ENCODE measurements at places on chromosomes 3 and 15.
A peak's percentile ranks its signal among the peaks of the same experiment; 100 is the strongest.

DNA sequence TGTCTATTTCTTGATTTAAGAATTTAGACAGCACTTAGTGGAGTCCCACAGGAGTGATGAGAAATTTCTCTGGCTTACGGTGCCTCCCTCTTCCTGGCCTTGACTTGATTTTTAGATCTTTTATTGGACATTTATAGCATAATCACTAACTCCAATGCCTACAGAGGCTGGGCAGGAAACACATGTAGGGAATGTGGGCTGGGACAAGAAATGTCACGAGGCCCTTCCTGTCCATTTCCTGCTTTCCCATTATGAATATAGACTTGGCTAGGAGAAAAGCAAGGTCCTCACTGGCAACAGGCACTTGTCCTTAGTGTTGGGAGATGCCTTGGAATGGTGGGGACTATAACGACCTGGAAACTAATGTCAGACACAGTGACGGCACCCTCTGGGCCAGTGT is 100.3 kb downstream of the MYLK start:
- DNase-seq, result no peak

- no peak for DNase-seq
Measured at GRCh38 chr3:22122567-22122966, 371.6 kb upstream of the ZNF385D start.

DNA sequence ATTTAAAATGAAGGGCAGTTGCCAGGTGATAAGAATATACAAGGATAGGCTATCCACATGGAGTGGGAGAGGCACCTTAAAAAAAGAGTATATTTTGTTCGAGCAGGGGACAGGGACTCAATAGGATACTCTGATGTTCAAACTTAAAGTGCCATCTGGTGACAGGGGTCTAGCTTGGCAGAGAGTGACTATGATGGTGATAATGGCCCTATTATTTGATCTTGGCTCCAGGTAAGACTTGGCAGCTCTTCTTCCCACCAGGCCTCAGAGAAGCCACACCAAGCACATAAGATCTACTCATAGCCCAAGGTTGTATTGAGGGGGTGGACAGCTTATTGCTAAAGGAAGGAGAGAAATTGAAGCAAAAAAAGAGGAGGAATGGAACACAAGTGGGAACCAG is 109.0 kb upstream of the MANF start:
- no peak for DNase-seq

GRCh38 chr3:139759470-139759869 is 81.7 kb upstream of the NMNAT3 start:
- no peak for DNase-seq

GRCh38 chr3:117141812-117142211 is 432.2 kb downstream of the TUSC7 start:
- DNase-seq, result peak; percentile 46

GRCh38 chr3:172397716-172398405 is 50.4 kb downstream of the GHSR start:
- DNase-seq, result no peak
